ENCODE measurements at places on chromosomes 2 and 18.

- DNase-seq: no peak
Observed at GRCh38 chr2:56648802-56649201, 465.0 kb downstream of the CCDC85A start.

- DNase-seq: no peak
Observed at GRCh38 chr2:155830817-155831579, 501.5 kb downstream of the NR4A2 start.

DNA sequence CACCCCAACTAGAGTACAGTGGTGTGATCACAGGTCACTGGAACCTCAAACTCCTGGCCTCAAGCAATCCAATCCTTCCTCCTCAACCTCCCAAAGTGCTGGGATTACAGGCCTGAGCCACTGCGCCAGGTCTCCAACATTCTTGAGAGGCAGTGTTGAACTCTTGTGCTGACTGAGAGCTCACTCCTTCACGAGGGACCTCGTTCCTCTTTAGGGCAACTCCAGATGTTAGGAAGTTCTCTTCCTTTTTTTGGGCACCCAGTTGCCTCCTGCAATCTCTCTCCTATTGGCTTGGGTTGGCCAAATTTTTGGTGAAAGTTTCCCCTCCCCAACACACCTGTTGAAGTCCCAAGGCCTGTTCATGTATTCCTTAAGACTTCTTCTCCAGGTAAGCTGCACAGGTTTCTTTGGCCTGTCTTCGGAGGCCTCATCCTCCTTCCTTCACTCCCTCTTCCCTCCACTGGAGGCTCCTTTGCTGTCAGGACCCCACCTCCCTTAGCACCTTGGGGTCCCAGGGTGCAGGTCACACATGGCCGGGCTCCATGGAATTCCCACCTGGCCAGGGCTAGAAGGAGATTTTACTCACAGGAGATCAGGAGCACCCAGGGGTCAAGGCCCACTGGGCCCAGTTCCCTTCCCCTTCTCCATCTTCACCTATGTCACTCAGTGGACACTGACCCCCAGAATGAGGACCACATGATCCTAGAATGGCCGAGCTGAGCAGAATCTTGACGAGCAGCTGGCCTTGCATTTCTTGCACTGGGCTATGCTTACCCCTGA is 94.6 kb upstream of the SMAD2 start:
- DNase-seq: no peak

GRCh38 chr2:232363784-232364615 is 14.6 kb upstream of the ALPP start:
- peak; percentile 77 for DNase-seq

All from NAMALWA (cell line).